Cardiac septum (tissue), 1 donor: ENCODE measurements at places on chromosomes 5 and 9. TPM values are rescaled to one million over a fixed set of nuclear protein-coding genes. Genes with fewer than 3 reads are reported as not detected.

DNA sequence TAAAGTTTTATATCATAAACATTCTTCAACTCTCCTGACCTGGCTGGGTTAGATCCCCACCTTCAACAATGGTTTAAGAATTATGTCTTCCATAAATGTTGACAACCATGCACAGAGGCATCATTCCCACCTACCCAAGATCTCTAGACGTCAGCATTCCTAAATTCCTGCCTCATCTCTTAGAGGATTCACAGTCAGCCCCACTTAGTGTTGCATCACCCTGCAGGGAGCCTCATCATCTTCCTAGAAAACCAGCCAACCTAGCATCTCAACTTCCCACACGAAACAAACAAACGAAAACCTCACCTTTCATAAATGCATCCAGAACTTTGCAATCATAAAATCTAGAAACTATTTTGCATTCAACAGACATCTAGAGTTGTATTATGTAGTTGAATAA lies 816.1 kb upstream of the C9orf72 start:
- no peak for DNase-seq

DNA sequence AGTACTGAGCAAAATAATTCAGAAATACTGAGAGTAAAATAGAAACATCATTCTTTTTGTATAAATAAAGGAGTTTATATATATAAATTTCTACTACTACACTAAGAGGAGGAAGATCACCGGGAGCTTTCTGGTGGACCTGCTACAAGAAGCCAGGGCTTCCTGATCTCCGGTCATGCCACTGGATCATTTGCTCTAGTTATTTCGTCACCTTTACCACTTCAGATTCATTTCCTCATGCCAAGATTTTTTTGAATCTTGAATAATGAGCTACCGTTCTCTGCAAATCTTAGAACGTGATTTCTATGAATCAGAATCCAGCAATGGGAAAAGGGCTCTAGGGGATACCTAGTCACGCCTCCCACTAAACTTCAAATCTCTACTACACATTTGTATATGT lies 51.9 kb upstream of the TBC1D9B start:
- no peak for DNase-seq

DNA sequence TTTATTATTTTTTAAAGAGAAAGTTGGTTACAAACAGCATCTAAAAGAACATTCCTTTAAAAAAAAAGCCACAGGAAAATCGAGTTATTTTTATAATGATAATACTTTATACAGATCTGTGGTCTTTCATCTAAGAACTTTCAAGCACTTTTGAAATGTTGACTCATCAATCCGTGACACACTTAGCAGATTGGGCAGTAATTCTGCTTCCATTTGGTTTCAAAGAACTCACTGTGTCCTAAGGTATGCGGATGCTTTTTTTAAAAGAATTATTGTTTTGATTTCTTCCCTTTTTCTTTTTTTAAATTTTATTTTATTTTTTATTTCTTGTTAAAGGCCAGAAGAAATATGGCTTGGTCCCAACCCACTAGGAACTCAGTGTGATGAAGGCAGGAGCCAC lies 147.8 kb downstream of the AOPEP start:
- no peak for DNase-seq

- DNase-seq = peak; percentile 80
Measured at GRCh38 chr5:98774192-98775033, 950 bp downstream of the RGMB start.

GRCh38 chr5:50401336-50401735 lies 39.8 kb downstream of the EMB start:
- no peak for DNase-seq

- DNase-seq = no peak
Measured at GRCh38 chr9:34498553-34498952, 24.2 kb downstream of the ENHO start.

DNA sequence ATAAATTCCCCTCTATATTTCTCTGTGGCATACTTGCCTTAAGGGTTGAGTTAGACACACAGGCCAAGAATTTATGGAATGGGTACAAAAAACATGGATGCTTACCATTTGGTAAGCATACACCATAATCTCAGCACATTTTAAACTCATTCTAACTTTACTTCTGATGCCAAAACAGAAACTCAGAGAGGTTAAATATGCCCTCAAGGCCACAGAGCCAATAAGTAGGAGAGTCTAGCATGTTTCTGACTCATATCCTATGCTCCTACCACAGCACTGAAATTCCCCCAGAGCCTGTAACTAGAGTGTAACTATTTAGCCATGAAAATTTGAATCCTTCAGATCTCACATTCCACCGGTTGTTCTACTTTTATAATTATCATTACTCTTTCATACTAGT lies 559.7 kb downstream of the ACTL7B start:
- no peak for DNase-seq

GRCh38 chr9:14515571-14516198 lies 177.5 kb downstream of the ZDHHC21 start:
- DNase-seq = no peak

- DNase-seq = no peak
Measured at GRCh38 chr9:130663258-130663976, 977 bp upstream of the PRDM12 start.

DNA sequence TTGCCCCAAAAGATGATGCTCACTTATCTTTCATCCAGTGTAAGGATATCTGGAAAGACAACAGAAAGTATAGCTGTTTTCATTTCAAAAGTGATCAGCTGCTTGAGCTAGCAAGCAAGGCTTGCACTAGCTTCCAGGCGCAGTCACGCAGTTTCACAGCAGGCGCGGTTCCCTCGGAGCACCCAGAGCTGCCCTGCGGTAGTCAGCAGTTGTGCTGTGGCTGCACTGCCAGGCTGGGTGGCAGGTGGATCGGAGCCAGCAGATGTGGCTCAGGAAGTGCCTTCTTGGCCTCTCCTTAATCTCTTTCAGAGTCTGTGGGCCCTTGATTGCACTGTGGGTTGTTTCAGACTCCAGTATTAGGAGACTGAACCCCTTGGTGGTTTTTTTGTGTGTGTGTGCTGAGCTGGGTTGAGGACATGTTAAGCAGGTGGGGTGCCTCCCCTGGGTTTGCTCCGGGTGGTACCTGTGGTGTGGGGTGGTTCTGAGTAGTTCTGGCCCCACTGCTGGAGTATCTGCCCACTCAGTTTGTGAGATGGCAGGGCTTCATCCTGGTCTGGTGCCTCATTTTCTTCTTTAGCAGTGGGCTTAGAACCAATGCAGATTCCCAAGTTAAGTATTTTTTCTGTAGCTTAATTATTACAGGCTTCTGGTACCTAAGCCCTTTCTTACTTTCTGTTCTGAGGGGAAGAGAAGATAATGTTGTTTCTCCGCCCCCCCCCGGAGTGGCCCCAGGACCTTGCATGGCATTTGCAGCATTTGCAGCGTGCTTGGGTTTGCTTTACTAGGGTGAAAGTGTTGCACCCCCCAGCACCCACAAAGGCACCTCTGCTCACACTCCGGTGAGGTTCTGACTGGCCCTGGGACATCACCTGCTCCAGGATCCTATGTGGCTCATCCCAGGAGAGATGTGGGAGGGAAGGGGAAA lies 16.4 kb downstream of the TENT4A start:
- no peak for DNase-seq

DNA sequence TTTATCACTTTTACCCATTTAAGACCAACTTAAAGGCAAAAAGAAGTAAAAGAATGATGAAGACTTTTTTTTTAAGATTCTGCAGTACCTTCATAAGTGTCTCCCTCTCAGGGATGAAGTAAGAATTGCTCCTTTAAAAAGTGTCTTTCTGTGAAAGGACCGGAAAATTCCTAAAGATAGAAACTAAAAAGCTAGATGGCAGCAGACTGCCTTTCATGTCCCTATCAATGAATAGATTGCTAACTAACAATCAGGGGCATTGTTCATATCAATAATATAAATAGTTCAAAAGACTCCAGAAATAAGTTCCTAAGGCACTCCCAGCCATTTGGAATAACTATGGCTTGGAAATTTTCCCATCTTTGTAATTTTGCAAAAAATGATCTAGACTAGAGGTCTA lies 558.0 kb downstream of the PDE4D start:
- no peak for DNase-seq

- DNase-seq = no peak
Measured at GRCh38 chr5:66553916-66554575, 42.1 kb upstream of the MAST4 start.

DNA sequence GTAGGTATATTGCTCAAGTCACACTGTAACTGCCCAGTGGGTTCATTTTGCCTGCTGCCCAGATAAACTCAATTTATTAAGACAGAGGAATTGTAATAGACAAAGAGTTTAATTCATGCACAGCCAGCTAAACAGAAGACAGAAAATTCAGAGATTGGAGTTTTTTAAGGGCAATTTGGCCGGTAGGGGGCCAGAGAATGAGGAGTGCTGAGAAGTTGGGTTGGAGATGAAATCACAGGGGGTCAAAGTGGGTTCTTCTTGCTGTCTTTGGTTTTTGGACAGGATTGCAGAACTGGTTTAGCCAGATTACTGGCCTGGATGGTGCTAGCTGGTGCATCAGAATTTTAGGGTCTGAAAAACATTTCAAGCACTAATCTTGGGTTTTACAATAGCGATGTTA lies 20.7 kb upstream of the IL33 start:
- no peak for DNase-seq

- no peak for DNase-seq
Measured at GRCh38 chr9:8815931-8816330, 1016.4 kb upstream of the DMAC1 start.

DNA sequence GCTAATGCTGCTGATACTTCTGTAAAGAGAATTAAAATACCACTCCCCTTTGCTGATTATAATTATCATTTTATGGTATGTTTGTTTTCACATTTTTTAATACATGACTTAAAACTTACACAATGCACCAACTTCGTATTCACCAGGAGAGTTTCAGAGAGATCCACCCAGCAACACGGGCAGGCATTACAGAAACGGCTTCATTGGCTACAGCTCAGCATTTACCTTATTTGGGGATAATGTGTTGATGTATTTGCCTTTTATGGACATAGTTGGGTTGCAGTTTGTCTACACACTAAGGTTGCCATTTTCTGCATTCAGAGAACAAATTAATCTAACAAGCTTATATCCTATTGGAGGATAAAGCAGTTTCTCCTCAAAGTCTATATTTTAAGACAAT lies 423.6 kb downstream of the PRDM9 start:
- no peak for DNase-seq

- no peak for DNase-seq
Measured at GRCh38 chr9:88605512-88606362, 70.8 kb downstream of the NXNL2 start.

SLC22A5 gene
- total RNA-seq = 9.2 TPM

PTGDS gene
- 1,323 TPM for total RNA-seq

INSL4 gene
- not detected for total RNA-seq

ARID3C gene
- not detected for total RNA-seq

CDH9 gene
- total RNA-seq = not detected

CDHR2 gene
- 0.51 TPM for total RNA-seq

TMEM252 gene
- total RNA-seq = not detected

GDF9 gene
- 0.43 TPM for total RNA-seq

COL15A1 gene
- total RNA-seq = 49.4 TPM
